Activated CD8-positive, alpha-beta T cell treated with anti-CD3 and anti-CD28 coated beads, Interleukin-2, amount 10 ng/mL, durations not matched to agents 7 days and 5 days (primary cell): ENCODE measurements at places on chromosomes 7 and 10. TPM values are rescaled to one million over a fixed set of nuclear protein-coding genes. Genes with fewer than 3 reads are reported as not detected.

GRCh38 chr7:44990109-44991023, 9.6 kb upstream of the CCM2 start:
- no peak overlapping the region for H3K27ac ChIP-seq
- peaks cover 28% of the 10 kb centered on the region for H3K4me1 ChIP-seq
- no peaks in the 10 kb centered on the region for H3K27me3 ChIP-seq
- no peak for DNase-seq

The TCAF2 gene
- 14.1 TPM for total RNA-seq

The FFAR4 gene
- total RNA-seq, result not detected

GRCh38 chr7:74240482-74240881, 13.7 kb downstream of the RFC2 start:
- no peak overlapping the region for H3K4me3 ChIP-seq
- peaks cover 32% of the 10 kb centered on the region for H3K4me1 ChIP-seq
- no peaks in the 10 kb centered on the region for H3K27me3 ChIP-seq

- no peaks in the 10 kb centered on the region for H3K36me3 ChIP-seq
- no peak overlapping the region for H3K27ac ChIP-seq
- no peak for DNase-seq
- no peaks in the 10 kb centered on the region for H3K4me1 ChIP-seq
These were observed 321.0 kb downstream of the PLXNA4 start for GRCh38 chr7:132255115-132255797.

- no peak overlapping the region for H3K27ac ChIP-seq
- no peaks in the 10 kb centered on the region for H3K27me3 ChIP-seq
- no peak overlapping the region for H3K4me3 ChIP-seq
- no peak for DNase-seq
These were observed 72.0 kb downstream of the GFRA1 start for GRCh38 chr10:116201011-116201410.

The TMEM225B gene
- total RNA-seq, result 1.2 TPM

The CLRN3 gene
- not detected for total RNA-seq

DNA sequence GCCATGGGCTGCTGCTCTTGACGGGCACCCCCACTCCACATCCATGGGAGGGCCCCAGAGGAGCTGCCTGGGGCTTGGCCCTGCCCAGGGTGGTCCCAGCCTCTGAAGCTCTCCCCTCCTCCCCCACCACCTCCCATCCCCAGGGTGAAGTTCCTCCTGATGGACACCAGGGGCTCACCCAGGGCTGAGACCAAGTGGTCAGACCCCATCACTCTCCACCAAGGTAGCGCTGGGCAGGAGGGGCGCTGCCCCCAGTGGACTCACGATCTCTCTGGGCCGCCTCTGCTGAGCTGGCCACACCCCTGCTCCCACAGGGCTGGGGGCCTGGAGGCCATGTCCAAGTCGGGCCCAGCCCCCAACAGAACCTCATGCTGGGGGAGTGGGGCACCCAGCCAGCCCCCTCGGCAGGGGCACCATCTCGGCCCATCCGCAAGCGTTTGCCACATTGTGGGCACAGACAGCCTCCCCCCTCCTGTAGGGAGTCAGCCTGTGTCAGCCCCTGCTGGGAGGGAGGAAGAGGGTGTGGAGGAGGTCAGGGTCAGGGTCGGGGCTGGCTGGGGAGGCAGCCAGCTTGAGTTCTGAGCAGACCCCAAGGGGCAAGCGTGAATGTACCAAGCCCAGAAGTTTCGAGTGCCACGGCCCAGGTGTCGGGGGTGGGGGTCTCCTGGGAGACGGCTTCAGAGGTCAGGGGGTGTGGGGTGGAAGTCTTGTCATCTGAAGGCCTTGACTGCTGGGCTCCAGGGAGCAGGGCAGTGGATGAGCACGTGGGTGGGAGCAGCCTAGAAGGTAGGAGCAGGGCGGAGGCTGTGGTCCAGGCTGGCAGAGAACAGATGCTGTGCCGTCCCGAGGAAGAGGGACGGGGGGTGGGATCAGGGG, 2.8 kb downstream of the UPK3B start:
- H3K27ac ChIP-seq, result no peak overlapping the region
- DNase-seq, result no peak
- no peaks in the 10 kb centered on the region for H3K36me3 ChIP-seq
- H3K27me3 ChIP-seq, result no peaks in the 10 kb centered on the region
- peaks cover 5% of the 10 kb centered on the region for H3K4me1 ChIP-seq

- H3K27ac ChIP-seq, result no peak overlapping the region
- H3K27me3 ChIP-seq, result no peaks in the 10 kb centered on the region
- no peaks in the 10 kb centered on the region for H3K4me1 ChIP-seq
- no peak overlapping the region for H3K4me3 ChIP-seq
These were observed 196.2 kb downstream of the FANK1 start for GRCh38 chr10:126092366-126093215.

The CLEC2L gene
- total RNA-seq, result not detected

GRCh38 chr7:115731796-115732471, 298.6 kb downstream of the TFEC start:
- H3K4me3 ChIP-seq, result no peak overlapping the region
- no peaks in the 10 kb centered on the region for H3K27me3 ChIP-seq
- H3K36me3 ChIP-seq, result no peaks in the 10 kb centered on the region
- no peak overlapping the region for H3K27ac ChIP-seq
- no peaks in the 10 kb centered on the region for H3K4me1 ChIP-seq

DNA sequence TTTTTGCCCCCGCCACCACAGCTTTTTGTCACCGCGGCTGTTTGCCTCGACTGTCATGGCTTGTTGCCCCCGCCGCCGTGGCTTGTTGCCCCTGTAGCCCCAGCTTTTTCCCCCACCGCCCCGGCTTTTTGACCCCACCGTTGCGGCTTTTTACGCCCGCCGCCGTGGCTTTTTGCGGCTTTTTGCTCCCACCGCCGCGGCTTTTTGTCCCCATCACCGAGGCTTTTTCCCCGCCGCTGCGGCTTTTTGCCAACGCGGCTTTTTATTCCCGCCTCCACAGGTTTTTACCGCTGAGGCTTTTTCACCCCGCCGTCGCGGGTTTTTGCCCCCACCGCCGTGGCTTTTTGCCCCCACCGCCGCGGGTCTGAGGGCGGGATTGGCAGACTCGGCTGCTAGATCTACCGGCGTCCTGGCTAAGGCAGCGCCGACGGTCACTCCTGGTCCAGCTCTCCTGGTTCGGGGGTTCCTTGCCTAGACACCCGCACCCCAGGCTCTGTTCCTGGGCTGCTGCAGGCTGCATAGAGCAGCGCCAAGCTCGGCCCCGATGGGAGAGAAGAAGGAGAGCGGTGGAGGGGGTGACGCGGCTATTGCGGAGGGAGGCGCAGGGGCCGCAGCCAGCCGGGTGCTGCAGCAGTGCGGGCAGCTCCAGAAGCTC, 637.7 kb downstream of the ZNF716 start:
- H3K27ac ChIP-seq, result no peak overlapping the region
- no peak for DNase-seq
- no peak overlapping the region for H3K4me3 ChIP-seq
- no peaks in the 10 kb centered on the region for H3K4me1 ChIP-seq
- no peaks in the 10 kb centered on the region for H3K27me3 ChIP-seq

DNA sequence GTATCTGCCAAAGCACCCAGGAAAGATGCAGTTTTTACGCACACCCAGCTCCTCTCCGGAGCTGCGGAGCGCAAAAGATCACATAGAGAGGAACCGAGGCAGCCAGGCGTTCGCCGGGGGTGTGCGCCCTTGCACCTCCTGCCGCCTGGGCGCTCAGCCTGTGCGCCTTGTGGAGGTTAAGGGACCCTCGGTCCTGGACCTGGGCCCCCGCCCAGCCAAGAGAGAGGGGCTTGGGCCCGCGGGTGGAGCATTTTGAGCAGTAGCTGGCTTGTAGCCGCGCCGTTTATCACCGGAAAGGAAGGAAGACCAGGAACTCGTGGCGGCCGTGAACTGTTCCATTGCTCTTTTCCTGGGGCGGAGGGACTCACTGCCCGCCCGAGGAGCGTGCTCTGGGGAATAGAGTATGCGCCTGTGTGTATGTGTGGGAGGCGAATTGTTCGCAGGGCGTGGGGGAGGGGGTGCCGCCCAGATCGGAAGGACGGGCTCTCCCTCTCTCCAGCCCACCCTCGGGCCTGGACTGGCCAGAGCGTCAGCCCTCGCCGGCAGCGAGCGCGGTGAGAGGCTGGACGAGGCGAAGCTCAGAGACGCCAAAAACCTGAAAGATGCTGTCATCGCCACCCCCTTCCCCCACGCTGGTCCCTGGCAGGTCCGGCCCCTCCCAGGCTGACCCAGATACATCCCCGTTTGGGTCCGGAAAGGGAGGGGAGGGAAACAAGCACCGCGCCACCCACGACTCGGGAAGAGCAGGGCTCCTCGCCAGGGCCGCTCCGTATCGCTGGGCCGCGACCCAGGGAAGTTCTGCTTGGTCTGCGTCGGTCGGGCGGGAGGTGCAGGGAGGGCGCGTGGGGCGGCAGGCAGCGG, 1.2 kb upstream of the WNT2 start:
- peaks cover 4% of the 10 kb centered on the region for H3K36me3 ChIP-seq
- no peak for DNase-seq
- no peak overlapping the region for H3K27ac ChIP-seq
- no peak overlapping the region for H3K4me3 ChIP-seq
- H3K4me1 ChIP-seq, result no peaks in the 10 kb centered on the region
- H3K27me3 ChIP-seq, result peaks cover 57% of the 10 kb centered on the region

DNA sequence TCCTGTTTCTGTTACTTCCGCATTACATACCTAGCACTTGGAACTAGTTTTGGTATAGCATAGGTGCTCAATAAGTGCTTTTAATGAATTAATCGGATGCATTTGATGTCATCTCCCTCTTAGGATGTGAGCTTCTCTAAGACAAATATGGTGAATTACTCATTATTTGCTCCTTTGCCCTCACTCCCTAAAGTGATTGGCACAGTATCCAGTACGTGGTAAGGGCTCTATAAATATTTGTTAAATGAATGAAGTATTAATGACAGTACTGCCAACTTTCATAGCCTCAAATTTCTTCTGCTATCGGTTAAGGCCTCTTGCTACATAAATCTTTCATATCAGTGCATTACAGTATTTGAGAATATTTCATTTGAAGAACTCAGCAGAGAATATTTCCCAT, 75.9 kb upstream of the ARID5B start:
- no peak for DNase-seq
- peaks cover 3% of the 10 kb centered on the region for H3K4me1 ChIP-seq
- H3K27ac ChIP-seq, result no peak overlapping the region
- no peaks in the 10 kb centered on the region for H3K27me3 ChIP-seq
